Activated naive CD8-positive, alpha-beta T cell treated with anti-CD3 and anti-CD28 coated beads, Interleukin-2, amount 50 U/mL, for 16 hours (primary cell): ENCODE measurements at places on chromosomes 3 and 15.

- DNase-seq, result no peak
Observed at GRCh38 chr3:43969944-43970343, 271.7 kb upstream of the TOPAZ1 start.

GRCh38 chr3:101962055-101962454 lies 112.7 kb downstream of the NFKBIZ start:
- no peak for DNase-seq

DNA sequence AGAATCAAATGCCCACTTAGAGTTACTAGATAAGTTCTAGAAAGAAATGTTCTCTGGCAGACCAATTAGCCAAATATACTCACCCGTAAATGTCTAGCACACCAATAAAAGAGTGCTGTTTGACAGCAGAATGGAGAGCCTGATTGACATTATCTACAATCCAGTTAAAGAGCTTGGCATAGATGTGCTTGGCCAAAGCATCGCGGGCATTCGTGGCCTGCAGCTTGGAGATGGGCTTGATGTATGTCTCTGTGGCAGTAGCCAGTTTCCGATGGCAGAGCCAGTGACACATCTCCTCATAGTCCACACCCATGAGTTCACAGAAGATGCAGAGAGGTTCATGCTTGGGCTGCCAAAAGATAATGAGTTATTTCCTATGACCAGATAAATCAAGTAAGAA lies 101.5 kb upstream of the MYO5C start:
- DNase-seq, result no peak

DNA sequence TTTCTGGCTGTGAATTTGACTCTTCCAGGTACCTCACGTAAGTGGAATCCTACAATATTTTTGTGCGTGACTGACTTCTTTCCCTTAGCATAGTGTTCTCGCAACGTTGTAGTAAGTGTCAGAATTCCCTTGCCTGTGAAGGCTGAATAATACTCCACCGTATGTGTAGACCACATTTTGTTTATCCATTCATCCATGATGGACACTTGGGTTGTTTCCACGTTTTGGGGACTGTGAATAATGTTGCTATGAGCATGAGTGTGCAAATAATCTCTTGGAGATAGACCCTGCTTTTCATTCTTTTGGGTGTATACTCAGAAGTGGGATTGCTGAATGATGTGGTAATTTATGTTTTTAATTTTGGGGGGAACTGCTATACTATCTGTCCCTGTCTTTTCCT lies 82.2 kb downstream of the APBA2 start:
- DNase-seq, result no peak

DNA sequence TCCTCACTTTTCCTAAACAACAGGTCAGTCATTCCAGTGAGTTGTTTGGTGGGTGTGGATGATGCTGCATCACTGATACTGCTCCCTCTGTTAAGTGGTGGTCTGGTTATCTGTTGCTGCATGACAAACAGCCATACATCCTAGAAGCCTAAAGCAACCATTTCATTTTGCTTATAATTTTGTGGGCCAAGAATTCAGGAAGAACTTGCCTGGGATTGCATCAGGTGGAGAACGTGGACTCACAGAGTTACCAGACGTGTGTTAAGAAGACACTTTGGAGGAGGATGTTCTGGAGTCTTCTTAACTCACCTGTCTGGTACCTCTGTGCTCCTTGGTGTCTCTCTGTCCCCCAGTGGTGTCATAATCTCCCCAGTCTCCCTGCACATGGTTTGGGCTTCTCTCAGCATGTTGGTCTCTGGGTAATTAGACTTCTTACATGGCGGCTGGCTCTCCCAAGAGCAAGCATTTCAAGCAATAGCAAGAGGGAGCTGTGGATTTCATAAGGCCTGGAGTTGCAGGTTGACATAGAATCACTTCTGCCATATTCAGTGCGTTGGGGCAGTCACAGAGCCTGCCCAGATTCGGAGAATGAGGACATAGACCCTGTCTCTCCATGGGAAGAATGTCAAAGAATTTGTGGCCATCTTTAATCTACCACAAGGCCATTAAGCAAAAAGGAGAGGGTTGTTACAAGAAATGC lies 20.1 kb downstream of the USP3 start:
- DNase-seq, result no peak

DNA sequence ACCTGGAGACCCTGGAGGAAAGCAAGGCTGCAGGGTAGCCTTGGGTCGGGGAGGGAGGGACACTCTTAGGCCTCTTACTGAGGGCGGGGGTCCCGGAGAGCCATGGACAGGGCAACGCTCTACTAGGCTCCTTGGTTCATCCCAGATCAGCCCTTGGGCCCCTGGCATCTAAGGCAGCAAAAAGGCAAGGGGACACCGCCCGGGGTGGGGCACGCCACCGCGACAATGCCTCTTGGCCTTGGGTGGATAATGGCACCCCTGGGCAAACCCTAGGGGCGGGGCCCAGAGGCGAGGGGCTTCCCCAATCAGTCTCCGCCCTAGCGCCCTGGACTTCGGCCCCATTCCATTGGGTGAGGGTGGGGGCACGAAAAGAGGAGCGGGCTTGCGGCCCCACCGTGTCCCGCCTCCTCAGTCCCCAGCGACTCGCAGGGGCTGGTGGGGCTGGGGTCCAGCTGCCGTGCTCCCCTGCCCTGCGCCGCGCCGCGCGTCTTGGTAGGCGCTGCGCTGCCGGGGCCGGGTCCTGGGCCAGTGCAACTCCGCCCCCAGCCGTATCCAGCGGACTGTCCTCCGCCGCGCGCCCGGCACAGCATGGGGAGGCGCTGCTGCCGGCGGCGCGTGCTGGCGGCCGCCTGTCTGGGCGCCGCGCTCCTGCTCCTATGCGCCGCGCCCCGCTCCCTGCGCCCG lies at the start of gene CHST13:
Gene CHST13, plus strand, starts transcription at position 411 of the 684 bp plus-strand sequence. Its CDS starts 178 bp downstream, at position 589.
- DNase-seq, result no peak

- DNase-seq, result no peak
Observed at GRCh38 chr15:35306361-35306981, 221.4 kb upstream of the NANOGP8 start.

DNA sequence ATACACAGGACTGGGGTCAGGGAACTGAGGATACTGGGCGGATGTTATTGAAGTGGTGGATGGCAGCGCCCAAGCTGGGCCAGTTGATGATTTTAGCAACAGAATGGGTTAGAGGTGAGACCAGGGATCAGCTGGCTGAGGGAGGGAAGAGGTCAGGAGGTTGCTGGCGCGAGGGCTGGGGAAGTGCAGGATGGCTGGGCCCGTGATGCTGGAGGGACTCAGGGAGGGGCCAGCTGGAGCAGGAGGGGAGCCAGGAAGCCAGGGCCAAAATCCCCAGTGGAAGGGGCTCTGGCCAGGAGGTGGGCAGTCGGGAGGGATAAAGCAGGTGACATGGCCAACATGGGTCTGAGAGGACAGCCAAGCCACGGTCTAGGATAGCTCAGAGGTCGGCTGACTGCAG lies 178.0 kb downstream of the NSMCE3 start:
- DNase-seq, result no peak

DNA sequence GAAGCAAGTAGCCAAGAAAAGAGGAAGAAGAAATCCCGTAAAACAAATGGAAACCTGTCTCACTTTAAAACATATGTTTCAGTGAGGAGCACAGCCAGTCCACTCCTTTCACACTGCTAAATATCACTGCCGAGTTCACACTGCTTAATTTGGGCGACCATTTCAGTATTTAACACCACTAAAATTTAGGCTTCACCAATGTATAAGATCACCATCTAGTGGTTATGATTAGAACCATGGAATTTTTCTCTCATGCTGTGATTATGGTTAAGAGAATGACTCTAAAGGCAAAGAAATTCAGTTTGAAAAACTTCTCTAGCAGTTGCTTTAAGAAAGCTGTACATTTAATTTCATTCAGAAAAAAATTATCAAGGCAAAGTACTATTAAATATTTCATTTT lies 16.6 kb downstream of the SLC4A7 start:
- DNase-seq, result no peak

GRCh38 chr3:28290863-28291300 lies 49.5 kb downstream of the CMC1 start:
- DNase-seq, result no peak

DNA sequence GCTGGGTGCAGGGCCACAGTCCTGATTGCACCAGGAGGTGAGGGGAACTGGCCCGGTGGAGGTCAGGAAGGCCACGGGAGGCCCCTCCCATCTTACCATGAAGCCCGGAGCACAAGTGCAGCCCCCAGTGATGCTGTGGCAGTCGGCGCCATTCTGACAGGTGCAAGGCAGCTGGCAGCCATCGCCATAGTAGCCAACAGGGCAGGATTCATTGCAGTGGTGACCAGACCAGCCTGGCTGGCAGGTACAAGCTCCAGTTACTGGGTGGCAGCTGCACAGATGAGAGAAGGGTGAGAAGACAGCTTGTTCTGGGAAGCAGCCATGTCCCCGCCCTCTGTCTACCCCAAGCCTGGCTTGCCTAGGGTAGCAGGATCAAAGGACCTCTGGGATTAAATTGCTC lies 88.2 kb downstream of the RAB11A start:
- no peak for DNase-seq

GRCh38 chr3:128281056-128281455 lies 127.8 kb downstream of the EEFSEC start:
- DNase-seq, result no peak

- no peak for DNase-seq
Observed at GRCh38 chr3:22377421-22377820, 626.4 kb upstream of the ZNF385D start.

DNA sequence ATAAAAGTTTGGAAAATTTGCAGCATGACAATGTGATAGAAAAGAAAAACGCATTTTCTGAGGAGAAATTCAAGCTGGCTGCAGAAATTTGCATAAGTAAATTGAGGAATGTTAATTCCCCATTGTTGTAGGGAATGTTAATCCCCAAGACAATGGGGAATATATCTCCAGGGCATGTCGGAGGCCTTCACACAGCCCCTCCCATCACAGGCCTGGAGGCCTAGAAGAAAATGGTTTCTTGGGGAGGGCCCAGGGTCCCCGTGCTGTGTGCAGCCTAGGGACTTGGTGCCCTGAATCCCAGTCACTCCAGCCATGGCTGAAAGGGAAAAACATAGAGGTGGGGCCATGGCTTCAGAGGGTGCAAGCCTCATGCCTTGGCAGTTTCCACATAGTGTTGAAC lies 101.1 kb downstream of the BOC start:
- DNase-seq, result no peak

DNA sequence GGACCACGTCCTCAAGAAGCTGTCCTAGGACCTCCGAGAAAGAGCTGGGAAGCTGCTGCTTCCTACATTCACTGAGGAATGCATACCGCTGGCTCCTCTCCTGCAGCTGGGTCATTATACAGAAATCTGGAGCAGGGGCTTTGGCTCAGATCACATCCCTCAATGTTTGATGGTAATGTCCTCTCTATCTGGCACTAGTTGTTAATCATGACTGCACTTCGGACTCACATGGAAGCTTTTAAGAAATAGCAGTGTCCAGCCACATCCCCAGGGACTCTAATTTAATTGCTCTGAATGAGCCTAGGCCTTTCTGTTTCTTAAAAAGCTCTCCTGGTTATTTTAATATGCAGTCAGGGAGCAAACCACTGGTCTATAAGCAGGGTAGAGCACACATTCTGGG lies 25.7 kb upstream of the MYRIP start:
- no peak for DNase-seq

- no peak for DNase-seq
Observed at GRCh38 chr3:171377859-171378258, 82.3 kb downstream of the TNIK start.

DNA sequence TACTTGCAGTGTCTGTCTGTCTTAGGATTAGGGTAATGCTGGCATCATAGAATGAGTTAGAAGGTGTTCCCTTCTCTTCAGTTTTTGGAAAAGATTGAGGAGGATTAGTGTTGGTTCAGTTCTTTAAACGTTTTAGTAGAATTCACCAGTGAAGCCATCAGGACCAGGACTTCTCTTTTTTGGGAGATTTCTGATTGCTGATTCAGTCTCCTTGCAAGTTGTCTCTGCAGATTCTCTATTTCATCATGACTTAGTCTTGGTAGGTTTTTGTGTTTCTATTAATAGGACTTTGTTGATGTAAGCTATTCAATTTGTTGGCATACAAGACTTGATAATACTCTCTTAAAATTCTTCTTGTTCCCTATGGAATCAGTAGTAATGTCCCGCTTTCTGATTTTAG lies 48.9 kb downstream of the STT3B start:
- DNase-seq, result no peak
